Activated CD8-positive, alpha-beta memory T cell treated with anti-CD3 and anti-CD28 coated beads, Interleukin-2, amount 10 ng/mL, durations not matched to agents 7 days and 5 days (primary cell): ENCODE measurements at places on chromosomes 1 and 21. TPM values are rescaled to one million over a fixed set of nuclear protein-coding genes. Genes with fewer than 3 reads are reported as not detected.

Gene IPP
- 10.8 TPM for total RNA-seq

Gene DNALI1
- total RNA-seq, result 0.26 TPM

Gene AGT
- not detected for total RNA-seq

Gene IVL
- total RNA-seq, result not detected

Gene SH3BGR
- total RNA-seq, result 1.9 TPM

Gene AGO1
- total RNA-seq, result 23.7 TPM

Gene MCOLN3
- 2.2 TPM for total RNA-seq

Gene LAX1
- 22.3 TPM for total RNA-seq

Gene DDAH1
- not detected for total RNA-seq

Gene GNAT2
- total RNA-seq, result not detected

Gene LRRC71
- total RNA-seq, result not detected
